Liver (tissue), 10 donors: ENCODE measurements at places on chromosomes 1 and 21. TPM values are rescaled to one million over a fixed set of nuclear protein-coding genes. Genes with fewer than 3 reads are reported as not detected.

GBP5 gene
- 3.8 TPM for total RNA-seq

GFI1 gene
- 0.67 TPM for total RNA-seq

VAMP3 gene
- 38.4 TPM for total RNA-seq

IGSF21 gene
- total RNA-seq = 1.5 TPM

MAN1C1 gene
- total RNA-seq = 6.3 TPM

PRKAA2 gene
- 2.3 TPM for total RNA-seq

MXRA8 gene
- total RNA-seq = 3.2 TPM

OR2L13 gene
- total RNA-seq = not detected

NEK2 gene
- total RNA-seq = 25.7 TPM

GJA8 gene
- total RNA-seq = not detected

FALEC gene
- total RNA-seq = not detected

HSPA6 gene
- 3.1 TPM for total RNA-seq

CR1L gene
- total RNA-seq = 0.33 TPM

MFAP2 gene
- total RNA-seq = 1.4 TPM

PFKFB2 gene
- 4.0 TPM for total RNA-seq
